ENCODE measurements at places on chromosomes 6 and 20.

- DNase-seq = no peak
Measured at GRCh38 chr20:30168800-30169138, 1088.7 kb upstream of the DEFB115 start.

DNA sequence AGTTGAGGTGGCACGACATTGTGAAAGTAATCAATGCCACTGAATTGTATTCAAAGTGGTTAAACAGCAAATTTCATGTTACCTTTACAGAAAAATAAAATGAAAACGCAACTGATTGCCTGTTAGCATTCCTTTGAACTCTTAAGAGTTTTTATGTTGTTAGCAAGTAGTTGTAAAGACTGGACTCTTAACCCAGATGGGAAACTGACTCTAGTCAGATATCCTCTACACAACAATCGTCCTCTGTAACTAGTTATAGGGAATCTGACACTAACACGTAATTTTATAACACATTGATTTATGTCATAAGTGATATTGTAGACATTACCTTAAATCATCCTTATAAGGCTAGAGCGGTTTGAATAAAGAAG is 3.0 kb upstream of the FBXO9 start:
- DNase-seq = no peak

DNA sequence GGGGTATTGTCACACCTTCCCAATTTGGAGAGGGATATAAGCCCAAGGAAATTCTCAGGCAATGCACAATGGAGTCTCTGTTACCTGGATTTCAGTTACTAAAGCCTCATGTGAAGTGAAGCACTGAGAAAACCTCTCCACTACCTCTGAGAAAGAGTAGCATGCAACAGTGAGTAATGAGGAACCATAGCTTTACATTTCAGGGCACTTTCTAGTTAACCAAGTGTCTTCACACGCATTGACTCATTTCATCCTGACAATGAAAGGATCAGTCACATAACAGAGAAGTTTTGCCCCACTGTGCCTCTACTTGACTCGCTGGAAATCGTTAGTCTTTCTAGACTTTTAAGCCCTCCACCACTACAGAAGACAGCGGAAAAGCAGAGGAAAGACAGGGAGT is 86.2 kb upstream of the ARID1B start:
- DNase-seq = no peak

DNA sequence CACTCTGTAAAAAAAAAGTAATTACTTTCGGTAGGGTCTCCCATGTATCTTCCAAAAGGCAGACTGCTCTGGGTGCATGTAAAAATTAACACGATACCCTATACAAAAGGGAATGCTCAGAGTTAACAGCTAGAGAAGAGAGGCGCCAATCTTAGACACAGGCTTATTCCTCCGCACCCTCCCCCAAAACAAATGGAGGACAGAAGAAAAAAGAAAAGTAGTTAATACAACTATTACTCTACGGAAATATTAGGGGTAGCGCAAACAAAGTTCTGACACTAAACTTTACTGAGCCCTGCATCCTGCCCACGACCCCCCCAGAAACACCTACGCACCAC is 331 bp upstream of the UFL1 start:
- DNase-seq = no peak

DNA sequence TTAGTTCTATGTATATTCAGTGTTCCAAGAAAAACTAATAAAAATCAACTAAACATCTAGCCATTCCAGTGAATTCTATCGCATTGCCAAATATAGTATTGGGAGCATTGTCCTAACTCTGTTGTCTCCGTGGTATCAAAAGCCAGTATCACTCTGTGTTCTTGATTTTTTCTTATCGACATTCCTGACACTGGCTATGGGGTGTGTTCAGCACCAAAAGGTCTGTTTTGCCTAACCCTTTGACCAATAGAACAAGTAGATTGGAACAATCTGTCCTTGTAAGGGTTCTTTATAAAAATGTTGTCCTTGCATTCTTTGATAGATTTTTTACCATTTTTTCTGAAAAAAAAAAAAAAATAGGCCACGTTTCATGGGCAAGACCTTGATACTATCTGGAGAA is 161.5 kb downstream of the TSHZ2 start:
- no peak for DNase-seq

Measured in HCEC 1CT (cell line).